Left ventricle myocardium superior (tissue), 1 donor: ENCODE measurements at places on chromosomes 2 and 18. TPM values are rescaled to one million over a fixed set of nuclear protein-coding genes. Genes with fewer than 3 reads are reported as not detected.

GRCh38 chr2:172609488-172609887 lies 53.6 kb downstream of the PDK1 start:
- DNase-seq, result no peak

GRCh38 chr2:222033541-222033940 lies 265.3 kb downstream of the PAX3 start:
- DNase-seq, result no peak

GRCh38 chr2:193690572-193690971 lies 1495.8 kb upstream of the TMEFF2 start:
- DNase-seq, result no peak

- DNase-seq, result no peak
Measured at GRCh38 chr2:134178138-134178877, 75.6 kb upstream of the MGAT5 start.

DNA sequence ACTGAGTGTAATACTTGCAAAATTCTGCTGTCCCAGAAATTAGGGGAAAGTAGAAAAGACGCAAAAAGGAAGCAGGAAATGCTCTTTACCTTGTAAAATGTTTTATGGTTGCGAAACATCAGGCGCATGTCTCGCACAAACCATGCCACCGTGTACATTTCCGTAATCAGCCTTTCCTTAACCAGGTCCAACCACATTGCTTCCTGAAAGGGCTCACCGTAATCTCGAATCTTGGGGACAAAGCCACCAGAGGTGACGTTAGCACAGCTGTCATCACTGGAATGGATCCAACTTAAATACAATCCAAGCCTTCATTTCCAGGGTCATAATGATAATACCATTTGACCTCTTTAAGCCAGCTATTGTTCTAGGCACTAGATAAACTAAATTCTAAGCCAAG lies 49.3 kb downstream of the SP110 start:
- DNase-seq, result no peak

GRCh38 chr2:12764075-12764730 lies 47.5 kb downstream of the TRIB2 start:
- no peak for DNase-seq

DNA sequence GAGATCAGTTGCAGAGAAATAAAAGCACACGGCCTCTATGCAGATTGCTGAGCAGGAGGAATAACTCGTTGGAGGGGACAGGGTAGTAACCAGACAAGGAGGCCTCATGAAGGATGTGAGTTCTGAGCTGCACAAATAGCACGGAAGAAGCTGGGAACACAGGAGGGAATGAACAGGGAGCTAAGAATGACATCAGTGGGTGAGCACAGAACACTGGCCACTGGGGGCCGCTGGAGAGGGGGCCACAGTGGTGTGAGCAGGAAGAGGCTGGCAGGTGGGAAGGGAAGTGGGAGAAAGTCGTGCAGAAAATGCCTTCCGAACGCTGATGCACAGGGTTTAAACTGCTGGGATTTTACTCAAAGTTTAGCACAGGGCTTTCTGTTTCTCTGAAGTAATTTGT lies 61.0 kb downstream of the ZAP70 start:
- DNase-seq, result no peak

DNA sequence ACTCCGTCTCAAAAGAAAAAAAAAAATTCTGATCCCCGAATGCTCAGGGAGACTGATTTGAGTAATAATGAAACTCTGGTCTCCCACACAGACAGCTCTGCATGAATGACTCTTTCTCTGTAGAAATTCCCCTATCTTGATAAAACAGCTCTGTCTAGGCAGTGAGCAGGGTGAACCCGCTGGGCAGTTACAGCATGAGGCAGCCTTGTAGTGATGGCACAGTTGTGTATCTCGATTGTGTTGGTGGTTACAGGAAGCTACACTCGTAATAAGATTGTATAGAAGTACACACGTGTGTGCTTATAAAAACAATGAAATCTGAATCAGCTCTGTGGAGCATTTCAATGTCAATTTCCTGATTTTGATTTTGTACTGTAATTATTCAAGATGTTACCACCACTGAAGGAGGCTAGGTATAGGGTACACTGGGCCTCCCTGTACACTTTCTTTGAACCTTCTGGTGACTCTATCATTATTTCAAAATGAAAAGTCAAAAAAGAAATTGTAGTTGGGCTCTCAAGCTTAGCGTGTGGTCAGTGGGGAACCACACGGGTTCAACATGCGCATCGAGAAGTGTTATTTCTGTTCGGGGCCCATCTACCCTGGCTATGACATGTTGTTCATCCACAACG lies 34.9 kb upstream of the ATP8B1 start:
- no peak for DNase-seq

GRCh38 chr18:65415098-65415497 lies 335.7 kb upstream of the CDH7 start:
- DNase-seq, result no peak

- no peak for DNase-seq
Measured at GRCh38 chr2:17621781-17622180, 81.3 kb downstream of the VSNL1 start.

- peak; percentile 53 for DNase-seq
Measured at GRCh38 chr2:73920577-73921545, 5.8 kb upstream of the DGUOK start.

- no peak for DNase-seq
Measured at GRCh38 chr2:142673836-142674235, 203.6 kb upstream of the KYNU start.

GRCh38 chr2:213015387-213016165 lies 135.8 kb downstream of the IKZF2 start:
- DNase-seq, result no peak

GRCh38 chr2:15788830-15789229 lies 151.5 kb upstream of the MYCN start:
- DNase-seq, result no peak

- DNase-seq, result no peak
Measured at GRCh38 chr2:70305531-70305930, 3.7 kb upstream of the FAM136A start.

DNA sequence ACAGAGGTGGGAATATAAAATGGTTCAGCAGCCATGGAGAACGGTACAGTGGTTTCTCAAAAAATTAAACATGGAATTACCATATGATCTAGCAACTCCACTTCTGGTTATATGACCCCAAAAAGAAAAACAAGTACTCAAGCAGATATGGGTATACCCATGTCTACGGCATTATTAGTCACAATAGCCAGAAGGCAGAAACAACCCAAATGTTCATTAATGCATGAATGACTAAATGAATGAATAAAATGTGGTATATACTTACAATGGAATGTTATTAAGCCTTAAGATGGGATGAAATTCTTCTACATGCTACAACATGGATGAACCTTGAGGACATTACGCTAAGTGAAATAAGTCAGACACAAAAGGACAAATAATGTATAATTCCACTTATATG lies 266.8 kb upstream of the FBXO11 start:
- no peak for DNase-seq

DNA sequence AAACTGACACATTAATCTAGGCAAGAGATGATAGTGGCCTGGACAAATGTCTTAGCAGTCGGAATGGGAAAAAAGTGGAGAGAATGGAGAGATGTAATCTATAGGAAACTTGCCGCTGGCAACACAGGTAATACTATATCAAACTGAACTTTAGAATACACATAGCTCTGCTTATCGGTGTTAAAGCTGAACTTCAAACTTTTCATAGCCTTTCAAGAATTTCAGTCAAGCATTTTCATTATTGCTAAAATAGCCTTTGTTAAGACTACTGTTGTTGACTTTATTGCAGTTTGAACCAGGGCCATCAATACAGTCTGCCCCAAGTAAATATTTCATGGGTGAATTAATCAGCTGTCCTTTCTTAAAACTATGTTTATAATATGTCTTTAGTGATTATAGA lies 12.9 kb upstream of the CHST9 start:
- DNase-seq, result no peak

DNA sequence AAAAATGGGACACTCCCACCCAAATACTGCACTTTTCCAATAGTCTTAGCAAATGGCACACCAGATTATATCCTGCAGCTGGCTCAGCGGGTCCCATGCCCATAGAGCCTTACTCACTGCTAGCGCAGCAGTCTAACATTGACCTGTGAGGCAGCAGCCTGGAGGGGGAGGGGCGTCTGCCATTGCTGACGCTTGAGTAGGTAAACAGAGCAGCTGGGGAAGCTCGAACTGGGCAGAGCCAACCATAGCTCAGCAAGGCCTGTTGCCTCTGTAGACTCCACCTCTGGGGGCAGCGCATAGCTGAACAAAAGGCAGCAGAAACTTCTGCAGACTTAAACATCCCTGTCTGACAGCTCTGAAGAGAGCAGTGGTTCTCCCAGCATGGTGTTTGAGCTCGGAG lies 110.4 kb downstream of the CTIF start:
- DNase-seq, result no peak

DNA sequence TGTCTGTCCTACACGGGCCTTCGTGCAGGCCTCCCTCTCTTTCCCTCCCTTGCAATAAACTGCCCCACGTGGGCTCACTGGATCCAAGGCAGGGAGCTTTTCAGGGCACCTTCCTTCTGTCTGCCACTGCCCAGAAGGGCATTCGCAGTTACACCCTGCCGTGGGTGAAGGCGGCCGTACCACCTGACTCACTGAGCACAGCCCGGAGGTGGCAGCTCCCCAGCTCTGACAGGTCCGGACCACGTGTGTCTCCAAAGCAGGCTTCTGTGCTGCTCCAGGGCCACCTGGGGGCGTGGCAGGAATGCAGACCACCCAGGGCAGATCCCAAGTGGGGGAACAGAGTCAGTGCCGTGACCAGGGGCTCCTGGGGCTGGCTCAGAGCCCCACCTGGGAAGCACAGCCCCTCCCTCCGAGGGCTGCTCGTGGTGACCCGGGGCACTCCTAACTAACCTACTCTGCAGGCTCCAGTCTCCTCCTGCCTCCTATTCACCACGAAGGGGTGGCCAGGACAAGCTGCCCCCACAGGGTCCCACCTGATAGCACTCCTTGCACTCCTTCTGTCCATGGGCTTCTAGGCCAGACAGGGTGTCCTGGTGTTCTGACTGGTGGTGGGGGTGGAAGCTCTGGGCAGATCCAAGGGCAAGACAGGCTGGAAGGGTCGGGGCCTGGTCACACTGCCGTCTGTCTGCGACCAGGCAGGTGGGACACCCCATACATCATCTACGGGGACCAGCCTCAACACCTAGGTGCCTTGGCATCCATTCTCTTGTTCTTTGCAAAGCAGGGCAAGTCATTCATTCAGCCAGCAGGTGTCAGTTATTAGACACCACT lies 9.7 kb downstream of the SNED1 start:
- peak; percentile 66 for DNase-seq

GRCh38 chr18:38067086-38067485 lies 501.5 kb upstream of the CELF4 start:
- no peak for DNase-seq

- DNase-seq, result no peak
Measured at GRCh38 chr2:156147594-156148330, 184.8 kb downstream of the NR4A2 start.

DNA sequence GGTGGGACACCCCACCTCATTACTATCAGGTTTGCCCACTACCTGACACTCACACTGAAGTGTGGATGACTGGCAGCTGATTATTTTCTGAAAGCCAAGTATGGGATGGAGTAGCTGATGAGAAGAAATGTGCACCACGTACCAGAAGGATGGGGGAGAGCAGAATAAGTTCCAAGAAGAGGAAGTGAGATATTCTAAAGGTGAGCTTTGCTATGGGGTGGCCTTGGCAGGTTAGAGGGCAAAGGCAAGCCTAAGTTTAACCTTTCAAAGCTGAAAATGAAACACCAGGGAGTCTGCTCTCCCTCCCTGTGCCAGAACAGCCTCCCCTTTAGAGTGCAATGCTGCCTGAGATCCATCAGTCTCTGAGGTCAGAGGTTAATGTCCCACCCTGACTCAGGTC lies 196.1 kb upstream of the OSR1 start:
- no peak for DNase-seq

GRCh38 chr2:95525294-95526035 lies 40.9 kb upstream of the TRIM43B start:
- peak; percentile 55 for DNase-seq

DNA sequence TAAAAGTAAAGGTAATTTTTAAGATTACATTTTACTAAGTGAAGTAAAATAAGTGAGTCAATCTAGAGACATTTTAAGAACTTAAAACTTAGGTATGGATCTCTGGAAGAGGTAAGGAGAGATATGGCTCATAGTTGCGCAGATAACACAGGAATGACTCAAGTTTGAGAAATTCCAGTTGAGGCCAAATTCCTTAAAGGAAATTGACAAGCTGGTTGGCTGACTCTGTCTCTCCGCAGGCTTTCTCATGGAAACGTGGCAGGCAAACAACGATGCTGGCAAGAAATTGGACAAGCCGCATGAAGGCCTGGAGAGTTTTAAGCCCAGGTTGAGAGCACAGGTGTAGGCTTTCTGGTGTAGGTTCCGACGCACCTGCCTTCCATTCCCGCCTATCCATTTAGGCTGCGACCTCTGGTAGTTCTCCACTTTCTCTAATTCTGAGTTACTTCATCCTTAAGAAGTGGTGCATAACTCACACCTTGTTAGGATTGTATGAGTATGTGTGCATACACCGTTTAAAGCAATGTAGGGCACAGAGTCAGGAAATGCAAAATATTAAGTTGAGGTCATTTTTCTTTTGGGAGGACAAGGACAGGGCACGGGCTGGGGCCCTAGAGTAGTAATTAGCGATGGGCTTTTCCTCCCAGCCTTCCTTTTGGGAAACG lies 589 bp upstream of the DAW1 start:
- no peak for DNase-seq

DNA sequence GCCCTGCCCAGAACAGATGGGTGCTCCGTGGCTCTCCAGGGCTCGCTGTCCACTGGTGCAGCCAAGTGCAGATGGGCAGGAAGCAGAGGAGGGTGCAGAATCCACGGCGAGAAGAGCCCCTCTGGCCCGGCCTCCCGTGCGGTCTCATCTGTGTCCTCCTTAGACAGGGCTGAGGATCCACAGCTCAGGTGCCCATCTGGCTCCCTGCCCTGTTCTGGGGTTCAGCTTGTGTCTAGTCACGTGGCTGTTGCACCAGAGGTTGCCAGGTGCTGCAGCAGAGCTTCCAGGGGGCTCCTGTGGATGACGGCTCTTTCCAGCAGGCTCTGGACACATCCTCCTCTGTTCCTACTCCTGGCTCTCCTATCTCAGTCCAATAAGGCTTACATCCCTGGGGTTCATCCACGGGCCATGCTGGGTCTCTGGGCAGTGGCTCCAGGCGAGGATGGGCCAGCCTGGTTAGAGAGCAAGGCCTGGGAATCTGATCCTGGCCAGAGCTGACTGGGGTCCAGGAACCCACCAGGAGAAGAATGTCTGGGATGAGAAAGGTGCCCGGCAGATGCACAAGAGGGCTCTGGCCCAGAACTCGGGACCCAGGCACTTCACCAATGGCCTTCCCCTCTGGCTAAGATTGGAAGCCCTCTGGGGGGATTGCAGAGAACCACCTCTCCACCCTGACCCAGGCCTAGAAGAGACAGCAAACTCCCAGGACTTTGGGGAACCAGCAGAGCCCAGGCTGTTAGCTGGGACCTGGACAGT lies 116.3 kb upstream of the ID2 start:
- no peak for DNase-seq

PLGLB1 gene
- total RNA-seq, result 2.7 TPM

PROKR1 gene
- not detected for total RNA-seq

RNF125 gene
- 3.4 TPM for total RNA-seq

SGPP2 gene
- total RNA-seq, result 30.6 TPM

SCG2 gene
- total RNA-seq, result not detected

BOLL gene
- total RNA-seq, result not detected

STEAP3 gene
- 11.8 TPM for total RNA-seq

KLHL14 gene
- total RNA-seq, result 0.07 TPM

CYP26B1 gene
- total RNA-seq, result 4.2 TPM

IL18R1 gene
- 1.3 TPM for total RNA-seq

CEBPZ gene
- total RNA-seq, result 28.9 TPM
